EH (cell line): ENCODE measurements at places on chromosomes 12 and 14.

DNA sequence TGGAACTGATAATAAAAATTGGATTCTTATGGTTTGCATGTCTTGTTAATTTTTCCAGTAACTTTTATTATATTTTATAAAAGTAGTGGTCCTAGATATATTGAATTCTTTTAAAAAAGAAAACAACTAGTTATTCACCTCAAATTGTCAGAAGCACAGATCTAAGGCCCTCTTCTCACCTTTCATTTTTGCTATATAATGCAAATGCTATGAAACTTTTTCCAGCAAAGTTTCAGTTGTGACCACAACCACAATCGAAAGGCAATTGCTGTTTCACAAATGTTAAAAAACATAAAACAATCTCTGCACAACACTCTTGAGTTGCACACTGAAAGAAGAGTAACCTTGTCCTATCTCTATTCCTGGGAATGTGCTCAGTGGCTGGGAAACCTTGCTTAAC is 479.8 kb upstream of the FLRT2 start:
- no peak for DNase-seq

GRCh38 chr14:73752297-73752992 is 38.3 kb upstream of the PNMA1 start:
- DNase-seq: peak; percentile 93

DNA sequence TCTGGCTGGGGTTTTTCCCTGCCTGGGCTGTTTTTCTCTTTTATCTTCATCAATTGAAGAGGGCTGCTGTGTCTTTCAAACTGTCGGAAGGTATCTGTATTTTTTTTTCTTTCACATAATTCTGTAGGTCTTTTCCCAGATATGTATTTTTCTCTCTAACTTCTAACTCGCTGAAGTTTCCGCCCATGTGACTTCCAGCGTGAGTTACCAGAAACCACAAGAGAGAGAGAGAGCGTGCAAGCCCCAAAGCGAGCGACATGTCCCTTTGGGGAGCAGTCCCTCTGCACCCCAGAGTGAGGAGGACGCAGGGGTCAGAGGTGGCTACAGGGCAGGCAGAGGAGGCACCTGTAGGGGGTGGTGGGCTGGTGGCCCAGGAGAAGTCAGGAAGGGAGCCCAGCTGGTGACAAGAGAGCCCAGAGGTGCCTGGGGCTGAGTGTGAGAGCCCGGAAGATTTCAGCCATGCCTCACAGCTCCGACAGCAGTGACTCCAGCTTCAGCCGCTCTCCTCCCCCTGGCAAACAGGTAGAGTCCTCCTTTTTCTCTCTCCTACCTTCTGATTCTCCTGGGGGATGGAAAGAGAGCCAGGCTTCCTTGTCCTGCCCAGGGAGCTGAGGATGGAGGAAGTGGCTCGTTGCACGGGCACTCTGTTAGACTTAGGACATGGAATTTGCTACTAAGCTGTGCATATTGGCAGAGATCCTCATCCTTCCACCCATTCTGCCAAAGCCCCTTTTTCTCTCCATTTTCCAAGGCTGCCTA is at the start of gene BATF:
TSS of gene BATF (plus strand) at position 246 of the 759 bp plus-strand sequence. CDS start at position 460, 214 bp downstream.
- no peak for DNase-seq

GRCh38 chr12:46515829-46516228 is 143.3 kb upstream of the SLC38A2 start:
- no peak for DNase-seq

- no peak for DNase-seq
Measured at GRCh38 chr14:53620890-53621289, 335.7 kb downstream of the BMP4 start.
